ENCODE measurements at places on chromosomes 7 and 10.

- DNase-seq, result no peak
Measured at GRCh38 chr10:114181971-114182370, 2.8 kb downstream of the TDRD1 start.

DNA sequence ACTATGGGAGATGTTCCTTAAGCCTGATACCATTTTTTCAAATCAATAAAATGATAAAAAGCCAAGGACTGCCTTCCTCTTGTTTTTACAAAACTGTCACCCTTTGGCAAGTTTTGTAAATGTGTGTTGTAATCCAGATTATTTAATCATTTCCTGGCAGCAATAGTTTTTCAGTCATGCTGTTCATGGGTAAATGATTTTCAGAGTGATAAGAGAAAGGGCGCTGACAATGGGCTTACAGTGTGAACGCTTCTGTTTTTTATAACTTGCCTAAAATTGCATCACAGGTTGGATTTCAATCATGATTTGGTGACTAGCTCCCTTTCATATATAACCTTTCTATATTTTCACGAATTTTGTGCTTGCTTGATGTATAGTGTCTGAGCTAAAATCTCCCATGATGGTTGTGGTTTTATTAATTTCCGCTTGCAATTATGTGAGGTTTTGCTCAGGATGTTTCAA, 19.0 kb upstream of the DMBT1 start:
- DNase-seq, result no peak

DNA sequence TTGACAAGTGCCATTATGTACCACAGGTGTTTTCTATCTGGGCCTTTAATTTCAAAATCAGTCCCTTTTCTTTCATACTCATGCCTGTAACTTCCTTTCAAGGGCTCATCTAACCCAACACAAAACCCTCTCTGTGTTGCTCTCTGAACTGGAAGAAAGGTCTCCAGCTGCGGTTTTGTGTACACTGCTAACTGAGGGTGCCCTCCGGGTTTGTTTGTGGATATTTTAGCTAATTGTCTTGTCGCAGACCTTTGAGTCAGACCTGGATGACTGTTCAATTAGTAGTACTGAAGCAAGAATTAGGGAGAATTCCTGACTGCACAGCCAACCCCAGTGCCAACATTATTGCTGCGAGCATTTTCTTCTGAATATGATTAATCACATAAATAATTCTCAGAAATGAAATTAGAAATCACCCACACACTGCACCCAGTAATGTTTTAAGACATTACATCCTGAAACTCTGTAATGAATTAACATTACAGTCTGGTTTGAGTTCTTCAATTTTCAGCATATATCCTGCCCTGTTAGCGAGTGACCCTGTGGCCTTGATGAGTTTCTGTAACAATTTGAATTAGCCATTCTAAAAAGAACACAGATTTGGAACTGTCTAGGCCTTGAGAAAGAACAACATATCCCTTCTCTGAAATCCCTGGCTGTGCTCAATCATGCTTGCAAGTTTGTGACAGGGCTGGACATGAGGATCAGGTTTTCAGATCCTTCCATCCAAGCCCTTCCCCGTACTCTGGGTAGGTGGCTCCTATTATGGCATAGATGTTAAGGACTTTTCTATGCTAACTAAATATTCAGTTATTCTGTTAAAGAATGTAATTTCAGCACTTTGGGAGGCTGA, 460.1 kb downstream of the PLXDC2 start:
- no peak for DNase-seq

GRCh38 chr7:7639847-7640220, 718 bp upstream of the UMAD1 start:
- peak; percentile 14 for DNase-seq

- no peak for DNase-seq
Measured at GRCh38 chr10:71873582-71874211, 22.6 kb upstream of the PSAP start.

- no peak for DNase-seq
Measured at GRCh38 chr7:119033641-119034040, 809.1 kb downstream of the ANKRD7 start.

- DNase-seq, result no peak
Measured at GRCh38 chr7:39184391-39184790, 206.7 kb downstream of the POU6F2 start.

- DNase-seq, result no peak
Measured at GRCh38 chr7:234708-235553, 42.6 kb downstream of the FAM20C start.

DNA sequence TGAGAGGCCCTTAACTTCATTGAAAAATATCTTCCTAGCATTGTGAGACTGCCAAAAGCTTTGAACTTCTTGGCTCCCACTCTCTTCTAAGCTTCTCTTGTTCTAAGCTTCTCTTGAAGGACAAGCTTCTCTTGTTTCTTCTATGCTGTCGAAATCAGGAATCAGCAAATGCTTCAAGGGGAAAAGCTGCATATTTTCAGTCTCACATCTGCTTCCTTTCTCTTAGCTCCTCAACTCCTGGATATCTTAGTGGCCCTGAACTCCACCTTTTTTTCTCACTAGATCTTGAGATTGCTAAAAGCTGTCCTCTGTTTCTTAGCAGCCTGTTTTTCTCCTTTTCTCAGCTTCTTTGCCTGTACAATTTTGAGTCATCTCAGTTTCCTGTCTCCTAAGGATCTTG, 73.0 kb downstream of the NEUROD6 start:
- no peak for DNase-seq

GRCh38 chr7:156001496-156002260, 189.4 kb upstream of the SHH start:
- no peak for DNase-seq

GRCh38 chr7:27920281-27920946, 180.5 kb downstream of the TAX1BP1 start:
- no peak for DNase-seq

DNA sequence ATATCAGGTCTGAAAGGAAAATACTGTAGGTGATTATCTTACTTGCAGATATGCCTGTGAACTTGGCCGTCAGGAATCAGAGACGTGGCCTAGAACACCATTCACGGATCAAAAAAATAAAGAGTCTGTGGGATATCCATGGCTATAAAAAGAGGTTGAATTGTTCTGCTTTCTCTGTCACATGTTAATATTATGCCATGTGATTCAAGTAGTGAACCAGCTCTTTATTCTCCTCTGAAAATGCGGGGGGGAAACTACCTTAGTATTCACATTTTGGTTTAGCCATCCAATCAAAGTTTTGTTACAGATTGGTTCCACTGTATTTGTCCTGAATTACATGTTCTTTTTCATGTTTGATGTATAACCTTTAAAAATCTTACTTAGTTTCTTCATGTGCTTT, 120.5 kb downstream of the CCNY start:
- no peak for DNase-seq

- no peak for DNase-seq
Measured at GRCh38 chr10:36362257-36362656, 720.2 kb upstream of the FZD8 start.

DNA sequence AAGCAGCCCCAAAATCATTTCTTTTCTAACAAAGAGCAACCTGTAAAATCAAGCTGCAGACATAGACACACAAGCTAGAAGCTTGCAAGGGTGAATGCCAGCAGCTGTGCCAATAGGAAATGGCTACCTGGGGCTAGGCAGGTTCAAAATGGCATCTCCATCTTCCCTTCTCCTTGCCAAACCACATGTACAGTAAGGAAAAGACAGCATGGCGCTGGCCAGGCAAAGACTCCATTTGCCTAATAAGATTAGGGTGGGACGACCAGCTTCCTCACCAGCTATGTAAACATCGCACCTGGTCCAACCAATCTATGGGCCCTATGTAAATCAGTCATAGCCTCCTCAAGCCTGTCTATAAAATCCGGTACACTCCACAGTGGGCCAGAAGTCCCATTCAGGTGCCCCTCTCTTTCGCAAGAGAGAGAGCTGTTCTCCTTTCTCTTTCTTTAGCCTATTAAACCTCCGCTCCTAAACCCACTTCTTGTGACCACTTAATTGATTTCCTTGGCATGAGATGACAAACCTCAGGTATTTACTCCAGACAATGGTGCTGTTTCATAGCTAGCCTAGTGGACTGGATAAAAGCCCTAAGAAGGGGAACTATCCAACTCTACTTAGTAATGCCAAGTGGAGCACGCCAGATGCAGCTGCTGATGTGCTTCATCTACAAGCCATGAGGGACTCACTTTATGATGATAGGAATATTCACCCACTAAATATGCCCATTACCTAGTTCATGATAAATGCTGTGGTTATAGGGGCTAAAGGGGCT, 44.1 kb downstream of the HTR7 start:
- no peak for DNase-seq

- DNase-seq, result no peak
Measured at GRCh38 chr10:22593636-22594198, 120.7 kb downstream of the PIP4K2A start.

DNA sequence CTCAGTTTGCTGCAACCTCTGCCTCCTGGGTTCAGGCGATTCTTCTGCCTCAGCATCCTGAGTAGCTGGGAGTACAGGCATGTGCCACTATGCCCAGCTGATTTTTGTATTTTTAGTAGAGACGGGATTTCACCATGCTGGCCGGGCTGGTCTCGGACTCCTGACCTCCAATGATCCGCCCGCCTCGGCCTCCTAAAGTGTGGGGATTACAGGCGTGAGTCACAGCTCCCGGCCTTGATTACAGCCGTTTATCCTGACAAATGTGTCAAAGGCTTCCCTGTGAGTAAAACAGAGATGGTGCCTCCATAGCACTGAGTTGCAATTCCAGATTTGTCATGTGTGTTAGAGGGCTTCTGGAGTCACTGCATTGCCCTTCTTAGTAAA, 273.7 kb downstream of the CCDC3 start:
- no peak for DNase-seq

- DNase-seq, result no peak
Measured at GRCh38 chr7:22586101-22586785, 86.3 kb upstream of the STEAP1B start.

GRCh38 chr10:59361663-59362143, 646 bp downstream of the FAM13C start:
- DNase-seq, result peak; percentile 9

DNA sequence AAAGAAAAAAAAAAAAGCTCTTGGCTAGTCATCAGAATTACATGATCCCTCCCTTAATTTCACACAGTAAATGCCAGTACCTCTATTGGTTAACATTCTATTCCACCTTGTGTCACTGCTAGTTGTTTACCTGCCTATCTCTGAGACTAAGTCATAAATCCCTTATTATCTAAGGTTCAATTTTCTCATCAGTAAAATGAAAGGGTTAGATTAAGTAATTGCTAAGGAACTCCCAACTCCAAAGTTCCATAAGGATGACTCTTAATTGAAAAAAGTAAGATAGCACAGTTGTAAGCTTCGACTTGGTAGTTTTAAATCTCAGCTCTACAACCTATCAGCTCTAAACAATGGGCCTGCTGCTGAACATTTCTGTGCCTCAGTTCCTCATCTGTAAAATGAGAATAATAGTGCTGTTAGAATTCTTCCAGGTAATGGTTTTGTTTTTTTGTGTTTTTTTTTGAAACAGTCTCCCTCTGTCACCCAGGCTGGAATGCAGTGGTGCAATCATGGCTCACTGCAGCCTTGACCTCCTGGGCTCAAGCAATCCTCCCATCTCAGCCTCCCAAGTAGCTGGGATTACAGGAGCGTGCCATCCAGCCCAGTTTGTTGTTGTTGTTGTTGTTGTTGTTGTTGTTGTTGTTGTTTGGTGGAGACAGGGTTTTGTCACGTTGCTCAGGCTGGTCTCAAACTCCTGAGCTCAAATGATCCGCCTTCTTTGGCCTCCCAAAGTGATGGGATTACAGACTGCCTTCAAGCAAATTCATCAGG, 35.6 kb downstream of the SRPK2 start:
- no peak for DNase-seq

- no peak for DNase-seq
Measured at GRCh38 chr10:14534152-14534551, 203.4 kb upstream of the FRMD4A start.
